Heart right ventricle (tissue), 16 donors: ENCODE measurements at places on chromosomes 3 and 15. TPM values are rescaled to one million over a fixed set of nuclear protein-coding genes. Genes with fewer than 3 reads are reported as not detected.

DNA sequence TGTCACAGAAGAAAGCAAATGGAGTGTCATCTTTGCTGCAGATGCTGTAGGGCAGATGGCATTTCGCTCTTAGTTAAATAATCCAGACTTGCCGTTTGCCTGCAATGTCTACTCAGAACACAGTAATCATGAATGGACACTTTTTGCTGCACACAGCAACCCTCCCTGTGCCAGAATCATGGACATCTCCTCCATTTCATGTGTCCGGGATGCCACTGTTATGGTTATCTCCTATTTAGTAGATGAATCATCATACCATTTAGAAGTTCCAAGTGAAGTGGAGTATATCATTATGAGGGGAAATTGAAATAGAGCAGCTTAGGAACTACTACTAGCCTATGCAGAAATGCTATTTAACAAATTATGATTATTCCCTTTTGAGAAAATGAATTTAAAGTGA lies 118.5 kb downstream of the DUT start:
- no peak for DNase-seq

DNA sequence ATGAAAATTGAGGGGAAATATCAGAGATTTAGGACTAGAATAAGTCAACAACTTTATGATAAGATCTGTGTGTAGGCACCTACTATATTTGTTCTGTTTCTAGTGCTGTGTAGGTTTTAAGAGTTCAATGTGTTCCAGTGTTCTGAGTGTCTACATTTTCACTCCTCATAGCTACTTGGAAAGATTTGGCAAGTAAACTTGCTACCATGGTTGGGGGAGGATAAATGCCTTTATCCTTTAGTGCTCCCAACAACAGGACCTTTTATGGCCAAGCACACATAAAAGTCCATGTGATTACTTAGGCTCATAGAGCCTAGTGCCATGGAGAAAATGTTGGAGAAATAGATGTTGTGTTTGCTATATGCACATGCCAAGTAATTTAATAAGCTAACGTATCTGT lies 64.0 kb downstream of the LYSMD4 start:
- DNase-seq = no peak

- DNase-seq = no peak
Measured at GRCh38 chr15:94306700-94307650, 75.6 kb downstream of the MCTP2 start.

GRCh38 chr3:195762611-195763010 lies 41.8 kb downstream of the MUC20 start:
- DNase-seq = no peak

Gene DLEC1
- 0.13 TPM for polyA plus RNA-seq
